ENCODE measurements at places on chromosomes 5 and 9.

DNA sequence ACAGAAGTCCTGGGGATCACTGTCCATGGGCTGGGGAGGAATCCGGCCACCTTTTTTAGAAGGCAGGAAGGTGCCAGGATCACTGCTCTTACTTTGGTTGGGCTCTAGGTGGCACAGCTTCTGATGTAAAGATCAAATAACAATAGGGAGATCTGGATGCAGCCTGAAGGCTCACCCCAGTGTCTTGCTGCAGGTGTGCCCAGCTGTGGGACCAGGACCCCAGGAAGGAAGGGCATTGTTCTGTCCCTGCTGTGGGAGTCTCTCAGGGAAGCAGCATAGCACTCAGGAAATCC lies 69.6 kb downstream of the DAB2IP start:
- no peak for DNase-seq

- no peak for DNase-seq
These were observed 2031.8 kb upstream of the CDH6 start for GRCh38 chr5:29161399-29162291.

GRCh38 chr5:53942724-53943123 lies 367.6 kb downstream of the ARL15 start:
- DNase-seq, result no peak

DNA sequence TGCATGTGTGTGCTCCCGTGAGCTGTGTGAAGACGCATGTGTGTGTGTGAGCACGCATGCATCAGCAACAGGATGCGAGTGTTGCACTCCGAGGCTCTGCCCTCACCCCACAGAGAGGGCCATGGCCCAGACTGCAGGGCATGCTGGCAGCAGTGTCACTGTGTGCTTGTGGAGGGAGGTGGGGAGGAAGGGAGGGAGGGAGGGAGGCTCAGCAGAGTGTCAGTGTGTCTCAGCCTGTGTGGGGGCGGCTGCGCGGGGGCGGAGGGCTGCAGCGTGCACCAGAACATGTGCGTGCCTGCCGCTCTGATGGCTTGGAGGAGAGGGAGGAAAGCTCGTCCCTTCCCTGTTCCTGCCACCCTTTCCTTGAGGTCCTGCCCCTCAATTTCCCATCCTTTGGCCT lies 5.3 kb downstream of the CAMK2A start:
- DNase-seq, result peak; percentile 82

DNA sequence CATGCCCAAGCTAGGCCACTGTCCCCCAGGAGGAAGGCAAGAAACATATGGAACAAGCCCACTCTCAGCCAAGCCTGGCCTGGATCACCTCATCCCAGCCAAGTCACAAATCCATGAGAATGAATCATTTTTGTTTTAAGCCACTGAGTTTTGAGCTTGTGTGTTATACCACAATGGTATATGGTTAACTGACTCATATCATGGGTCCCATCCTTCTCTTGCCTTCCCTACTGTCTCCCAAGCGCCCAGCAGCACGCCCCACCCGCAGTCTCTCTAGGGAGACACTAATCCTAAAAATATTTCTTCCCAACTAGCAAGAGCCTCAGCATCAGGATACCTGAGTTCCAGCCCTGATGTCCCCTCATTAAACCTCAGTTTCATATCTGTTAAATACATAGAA lies 248.1 kb downstream of the CDK5RAP2 start:
- DNase-seq, result no peak

GRCh38 chr5:177232358-177232757 lies 71.2 kb downstream of the RAB24 start:
- DNase-seq, result no peak

GRCh38 chr9:110255034-110255462 lies 1.3 kb downstream of the TXN start:
- DNase-seq, result no peak

GRCh38 chr5:147842869-147843268 lies 11.4 kb upstream of the SPINK1 start:
- no peak for DNase-seq

GRCh38 chr5:171874234-171874633 lies 88.6 kb downstream of the SMIM23 start:
- no peak for DNase-seq

DNA sequence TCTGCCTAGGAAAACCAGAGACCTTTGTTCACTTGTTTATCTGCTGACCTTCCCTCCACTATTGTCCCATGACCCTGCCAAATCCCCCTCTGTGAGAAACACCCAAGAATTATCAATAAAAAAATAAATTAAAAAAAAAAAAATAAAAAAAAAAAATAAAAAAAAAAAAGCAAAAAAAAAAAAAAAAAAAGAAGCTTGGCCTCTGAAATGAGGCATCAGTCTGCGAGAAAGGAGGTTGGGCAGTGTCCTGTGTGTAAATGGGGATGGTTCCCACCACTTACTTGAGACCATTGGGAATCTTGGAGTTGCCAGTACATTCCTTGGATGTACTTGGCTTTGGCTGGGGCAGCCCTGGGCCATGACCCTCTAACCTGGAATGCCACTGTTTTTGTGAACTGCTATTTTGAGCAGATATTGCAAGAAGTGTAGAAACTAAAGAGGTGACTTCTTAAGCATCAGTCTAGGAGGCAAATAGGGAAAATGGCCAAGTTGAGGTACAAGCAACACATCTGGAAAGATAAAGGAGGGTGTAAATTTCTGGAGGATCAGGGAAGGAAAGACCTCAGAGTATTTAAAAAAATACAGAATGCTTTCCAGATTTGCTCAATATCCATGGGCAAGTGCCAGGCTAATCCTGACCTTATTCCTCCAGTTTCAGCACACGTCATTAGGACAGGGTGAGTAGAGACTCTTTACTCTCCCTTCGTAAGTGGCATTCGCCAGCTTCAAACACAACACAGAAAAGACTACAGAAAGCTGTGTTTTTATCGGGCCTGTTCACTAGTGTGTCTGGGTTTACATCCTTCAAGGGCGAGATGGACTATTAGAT lies 58.1 kb downstream of the HSPA4 start:
- DNase-seq, result no peak

- no peak for DNase-seq
These were observed 105.9 kb downstream of the KCNN2 start for GRCh38 chr5:114467729-114468128.

DNA sequence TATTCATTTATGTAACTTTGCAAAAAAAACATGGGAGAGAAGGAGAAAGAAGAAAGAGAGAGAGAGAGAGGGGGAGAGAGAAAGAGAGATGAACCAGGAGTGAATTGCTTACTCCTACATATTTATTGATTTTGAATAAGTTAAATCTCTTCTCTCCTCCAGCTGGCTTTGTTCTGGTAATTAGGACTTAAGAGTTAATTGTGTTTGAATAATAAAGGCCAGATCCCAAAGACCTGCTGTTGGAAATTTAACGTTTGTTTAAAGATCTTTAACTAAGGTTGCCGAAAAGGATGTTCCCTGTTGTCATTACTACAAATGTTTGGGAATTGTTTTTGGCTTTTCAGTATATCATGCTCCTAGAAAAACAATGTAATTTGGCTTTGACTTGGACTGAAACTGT lies 473.0 kb downstream of the TUSC1 start:
- DNase-seq, result no peak

- no peak for DNase-seq
These were observed 60.0 kb upstream of the CARTPT start for GRCh38 chr5:71658916-71659662.

DNA sequence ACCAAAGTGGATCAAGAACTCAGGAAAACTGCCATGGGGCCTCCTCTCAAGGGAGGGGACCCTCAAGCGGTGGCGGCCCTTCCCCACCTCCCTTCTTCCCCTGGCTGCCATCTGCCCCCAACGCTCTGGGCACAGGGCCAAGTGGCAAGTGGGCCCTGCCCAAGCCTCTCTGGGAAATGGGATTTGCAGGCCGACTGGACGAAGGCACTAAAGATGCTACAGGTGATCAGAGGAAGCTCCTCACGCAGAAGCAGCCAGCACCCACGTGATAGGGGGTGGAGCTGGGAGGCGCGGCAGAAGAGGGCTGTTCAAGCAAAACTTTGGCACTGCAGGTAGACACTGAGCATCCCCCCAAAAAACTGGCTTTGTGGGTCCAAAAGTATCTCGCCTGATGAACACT lies 52.7 kb upstream of the UBTD2 start:
- DNase-seq, result no peak

GRCh38 chr9:71552480-71552879 lies 215.8 kb downstream of the CEMIP2 start:
- DNase-seq, result no peak

- no peak for DNase-seq
These were observed 12.3 kb downstream of the GAPT start for GRCh38 chr5:58503390-58504046.

GRCh38 chr9:124555043-124555442 lies 47.8 kb upstream of the NR5A1 start:
- DNase-seq, result no peak

- DNase-seq, result no peak
These were observed 520.0 kb downstream of the SPOCK1 start for GRCh38 chr5:136979131-136979530.

DNA sequence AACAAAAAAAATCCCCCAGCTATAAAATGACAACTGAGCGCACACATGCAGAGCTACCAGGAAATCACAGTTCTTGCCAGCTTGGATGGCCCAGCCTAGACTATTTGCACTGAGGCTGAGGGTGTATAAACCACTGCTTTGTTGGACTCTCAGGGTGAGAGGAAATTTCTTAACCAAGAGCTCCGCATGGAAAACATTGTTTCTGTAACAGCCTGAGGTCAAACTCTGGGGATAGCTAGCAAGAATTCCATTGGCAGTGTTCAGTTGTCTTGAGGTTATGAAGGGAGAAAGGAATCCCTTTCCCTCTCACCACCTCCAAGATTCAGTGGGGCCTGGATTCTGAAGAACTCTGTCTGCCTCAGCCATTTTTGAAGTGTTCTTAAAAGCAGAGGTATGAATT lies 360.0 kb downstream of the OSTF1 start:
- DNase-seq, result no peak
